HepG2 (cell line): ENCODE measurements at places on chromosomes 3 and 15.
A peak's percentile ranks its signal among the peaks of the same experiment; 100 is the strongest.

- no peaks in the 10 kb centered on the region for H3K36me3 ChIP-seq
- H3K4me1 ChIP-seq = peaks cover 1% of the 10 kb centered on the region
- no peak overlapping the region for H3K27ac ChIP-seq
- no peaks in the 10 kb centered on the region; the same call in 2 of the 3 replicates for H3K27me3 ChIP-seq
- no peak for DNase-seq
- H3K4me3 ChIP-seq = no peak overlapping the region
These were observed 172.9 kb downstream of the ADAMTS9 start for GRCh38 chr3:64514889-64515288.

GRCh38 chr3:12155264-12155663, 3.4 kb downstream of the TIMP4 start:
- H3K4me1 ChIP-seq = peaks cover 30% of the 10 kb centered on the region
- no peak overlapping the region for H3K27ac ChIP-seq
- no peak for DNase-seq
- H3K4me3 ChIP-seq = no peak overlapping the region
- H3K27me3 ChIP-seq = peaks cover 42% of the 10 kb centered on the region

GRCh38 chr15:70853973-70854665, at the start of gene LARP6:
Gene LARP6 (minus strand): TSS chr15:70854157. CDS start chr15:70854088, 69 bp downstream.
- no peak for DNase-seq
- no peaks in the 10 kb centered on the region; the same call in 1 of the 2 replicates for H3K27me3 ChIP-seq
- H3K36me3 ChIP-seq = no peaks in the 10 kb centered on the region
- no peak within 1 kb of the TSS for H3K27ac ChIP-seq
- peaks cover 20% of the 10 kb centered on the region for H3K4me1 ChIP-seq

DNA sequence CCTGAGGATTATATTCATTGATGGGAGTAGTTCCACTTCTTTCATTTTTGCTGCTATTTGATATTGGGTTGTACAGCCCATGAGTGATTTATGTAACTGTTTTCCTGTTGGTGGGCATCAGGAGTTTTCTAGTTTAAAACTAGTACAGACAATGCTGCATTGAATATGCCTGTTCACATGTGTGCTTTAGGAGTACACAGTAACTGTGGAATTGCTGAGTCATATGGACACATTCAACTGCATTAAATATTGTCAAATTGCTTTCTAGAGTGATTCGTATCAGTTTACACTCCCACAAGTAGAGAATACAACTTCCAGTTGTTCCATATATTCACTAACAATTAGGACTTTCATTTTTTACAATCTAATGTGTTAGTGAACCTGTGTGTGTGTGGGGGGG, 59.8 kb upstream of the THSD4 start:
- no peaks in the 10 kb centered on the region for H3K4me1 ChIP-seq
- no peak overlapping the region for H3K4me3 ChIP-seq
- no peak for DNase-seq
- H3K27ac ChIP-seq = no peak overlapping the region
- no peaks in the 10 kb centered on the region for H3K27me3 ChIP-seq

GRCh38 chr3:73521734-73522336, 102.9 kb downstream of the PDZRN3 start:
- H3K27me3 ChIP-seq = no peaks in the 10 kb centered on the region
- H3K27ac ChIP-seq = no peak overlapping the region
- DNase-seq = no peak
- no peaks in the 10 kb centered on the region for H3K4me1 ChIP-seq
- H3K36me3 ChIP-seq = no peaks in the 10 kb centered on the region

GRCh38 chr3:31226346-31226745, 306.4 kb upstream of the STT3B start:
- H3K4me3 ChIP-seq = no peak overlapping the region
- no peaks in the 10 kb centered on the region for H3K4me1 ChIP-seq
- H3K36me3 ChIP-seq = no peaks in the 10 kb centered on the region

DNA sequence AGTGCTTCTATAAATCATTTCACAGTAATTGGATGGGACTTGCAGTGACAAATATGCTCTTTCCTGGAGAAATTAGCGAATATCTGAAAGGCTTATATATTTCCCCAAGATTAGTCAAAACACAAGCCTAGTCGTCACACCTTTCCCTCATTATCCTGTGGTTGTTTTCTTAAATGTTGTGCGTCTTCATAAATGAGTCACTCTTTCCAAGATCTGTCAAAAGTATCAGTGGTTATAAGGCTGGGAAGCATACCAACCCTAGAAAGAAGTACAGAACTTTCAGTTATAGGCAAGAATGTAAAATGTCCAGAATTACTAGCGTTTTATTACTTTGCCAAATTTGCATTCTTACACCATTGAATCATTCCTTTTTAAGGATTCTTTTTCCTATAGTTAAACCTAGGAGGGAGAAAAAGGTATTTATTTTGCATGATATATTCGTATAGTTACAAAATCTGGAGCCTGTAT, 33.6 kb downstream of the TMEM212 start:
- no peaks in the 10 kb centered on the region for H3K27me3 ChIP-seq
- no peaks in the 10 kb centered on the region for H3K36me3 ChIP-seq
- peaks cover 72% of the 10 kb centered on the region for H3K4me1 ChIP-seq
- DNase-seq = no peak
- H3K27ac ChIP-seq = no peak overlapping the region

DNA sequence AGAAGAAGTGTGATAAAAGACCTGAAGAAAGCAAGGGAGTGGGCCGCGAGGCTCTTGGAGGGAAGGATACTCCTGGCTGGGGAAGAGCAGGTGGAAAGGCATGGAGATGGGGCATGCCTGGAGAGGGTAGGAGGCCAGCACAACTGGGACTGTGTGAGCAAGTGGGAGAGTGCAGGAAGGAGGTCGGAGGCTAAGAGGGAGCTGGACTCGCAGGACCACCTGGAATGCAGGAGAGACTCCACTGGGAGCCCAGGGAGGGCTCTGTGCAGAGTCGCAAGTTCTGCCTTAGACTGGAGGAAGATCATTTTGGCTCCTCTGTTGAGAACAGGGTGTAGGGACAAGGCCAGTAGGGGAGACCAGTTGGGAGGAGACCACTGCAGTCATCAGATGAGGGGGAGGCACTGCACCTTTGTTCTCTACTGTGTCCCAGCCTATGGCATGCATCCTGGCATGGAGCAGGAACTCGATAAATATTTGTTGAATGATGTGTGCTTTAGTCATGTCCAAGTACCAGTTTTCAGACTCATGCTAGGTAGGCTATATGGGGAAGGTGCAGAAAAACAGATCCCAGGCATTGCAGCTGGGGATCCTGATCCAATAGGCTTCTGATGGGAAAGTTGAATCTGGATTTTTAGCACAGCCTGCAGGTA, 13.7 kb downstream of the FAM107A start:
- no peaks in the 10 kb centered on the region for H3K27me3 ChIP-seq
- no peak overlapping the region for H3K27ac ChIP-seq
- H3K36me3 ChIP-seq = no peaks in the 10 kb centered on the region
- H3K4me1 ChIP-seq = peaks cover 62% of the 10 kb centered on the region

- no peaks in the 10 kb centered on the region for H3K36me3 ChIP-seq
- DNase-seq = no peak
- H3K4me3 ChIP-seq = no peak overlapping the region
- no peaks in the 10 kb centered on the region for H3K4me1 ChIP-seq
- no peaks in the 10 kb centered on the region for H3K27me3 ChIP-seq
These were observed 144.2 kb downstream of the LRTM1 start for GRCh38 chr3:54783611-54784010.

GRCh38 chr15:65189102-65189740, 4.1 kb upstream of the CLPX start:
- peak; percentile 54 for DNase-seq
- no peaks in the 10 kb centered on the region for H3K36me3 ChIP-seq
- no peak overlapping the region for H3K4me3 ChIP-seq
- H3K27ac ChIP-seq = no peak overlapping the region
- H3K4me1 ChIP-seq = peaks cover 33% of the 10 kb centered on the region; the same call in 1 of the 2 replicates

GRCh38 chr3:67624687-67625086, 29.7 kb downstream of the SUCLG2 start:
- H3K4me1 ChIP-seq = peaks cover 15% of the 10 kb centered on the region; the same call in 1 of the 2 replicates
- no peaks in the 10 kb centered on the region for H3K27me3 ChIP-seq
- H3K27ac ChIP-seq = no peak overlapping the region
- no peaks in the 10 kb centered on the region for H3K36me3 ChIP-seq

GRCh38 chr3:144496141-144496835, 524.7 kb downstream of the DIPK2A start:
- no peak overlapping the region for H3K4me3 ChIP-seq
- no peak for DNase-seq
- H3K4me1 ChIP-seq = no peaks in the 10 kb centered on the region
- no peak overlapping the region for H3K27ac ChIP-seq

DNA sequence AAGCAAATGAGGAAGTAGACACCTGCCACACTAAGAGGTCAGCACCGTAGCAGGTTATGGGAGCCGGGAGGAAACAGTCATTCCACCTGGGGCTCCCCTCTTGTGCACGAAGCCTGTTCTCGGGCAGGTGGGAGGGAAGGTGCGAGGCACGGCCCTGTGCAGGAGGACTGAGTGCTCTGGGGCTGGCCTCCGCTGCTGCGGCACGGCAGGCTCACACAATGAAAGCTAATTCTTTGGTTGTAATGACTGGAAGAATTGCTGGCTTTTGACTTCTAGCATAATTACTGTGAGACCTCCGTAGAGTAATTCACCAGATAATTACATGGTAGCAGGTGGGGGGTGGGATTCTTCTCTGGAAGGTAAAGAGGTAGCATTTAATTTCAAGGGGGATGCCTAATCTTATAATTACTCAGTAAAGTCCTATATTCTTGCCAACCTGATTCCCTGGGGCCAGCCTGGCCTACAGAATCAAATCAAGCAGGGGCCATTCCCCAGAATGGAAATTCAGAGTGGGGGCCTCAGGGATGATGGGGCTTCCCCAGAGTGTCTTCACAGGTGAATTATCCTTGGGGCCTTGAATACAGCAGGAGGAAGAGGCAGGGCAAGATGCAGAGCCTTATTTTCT, 129.1 kb downstream of the TPRA1 start:
- H3K36me3 ChIP-seq = no peaks in the 10 kb centered on the region
- H3K27me3 ChIP-seq = peaks cover 35% of the 10 kb centered on the region; the same call in 2 of the 3 replicates
- no peak overlapping the region for H3K4me3 ChIP-seq
- H3K4me1 ChIP-seq = no peaks in the 10 kb centered on the region

GRCh38 chr15:74783808-74784175, 1.9 kb downstream of the CSK start:
- DNase-seq = no peak
- H3K27me3 ChIP-seq = no peaks in the 10 kb centered on the region
- H3K27ac ChIP-seq = peak overlapping the region; percentile 19
- peaks cover 69% of the 10 kb centered on the region for H3K4me1 ChIP-seq
- peaks cover 15% of the 10 kb centered on the region; the same call in 1 of the 3 replicates for H3K36me3 ChIP-seq

DNA sequence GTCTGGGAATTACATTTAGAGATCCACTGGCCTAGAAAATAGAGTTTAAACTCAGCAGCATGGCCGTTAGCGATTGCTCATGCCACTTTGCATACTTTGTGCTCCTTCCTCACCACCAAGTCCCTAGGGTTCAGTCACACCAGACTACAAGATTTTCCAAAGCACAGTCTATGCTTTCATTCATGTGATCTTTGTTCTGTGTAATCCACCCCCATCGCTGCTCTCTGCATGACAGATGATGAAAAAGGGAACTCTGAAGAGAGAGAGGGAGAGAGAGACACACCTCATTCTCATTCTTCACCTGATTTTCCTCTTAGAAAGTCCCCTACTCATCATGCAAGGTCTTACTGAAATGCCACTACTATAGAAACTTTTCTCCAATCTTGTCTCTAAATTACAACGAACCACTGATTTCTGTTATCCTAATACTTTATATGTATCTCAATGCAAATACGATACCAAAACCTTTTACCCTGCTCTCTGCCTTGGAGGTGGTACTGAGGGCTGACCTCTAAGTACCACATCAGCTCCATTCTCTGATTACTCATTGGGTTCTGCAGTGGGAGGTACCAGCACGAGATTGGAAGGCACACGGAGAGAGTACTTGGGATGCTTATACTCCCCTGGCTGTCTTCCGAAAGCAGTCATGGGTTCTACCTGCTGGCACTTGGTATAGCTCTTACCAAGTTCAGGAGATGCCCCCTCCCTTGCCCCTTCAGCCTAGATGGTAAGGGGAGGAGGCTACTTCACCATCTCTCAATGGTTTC, 1.1 kb upstream of the PARP15 start:
- peaks cover 26% of the 10 kb centered on the region for H3K4me1 ChIP-seq
- H3K27me3 ChIP-seq = no peaks in the 10 kb centered on the region
- no peaks in the 10 kb centered on the region for H3K36me3 ChIP-seq
- no peak overlapping the region for H3K4me3 ChIP-seq

GRCh38 chr3:23232016-23232415, 28.9 kb downstream of the UBE2E2 start:
- H3K27ac ChIP-seq = no peak overlapping the region
- no peak overlapping the region for H3K4me3 ChIP-seq
- DNase-seq = no peak
- H3K27me3 ChIP-seq = no peaks in the 10 kb centered on the region

- no peak overlapping the region for H3K27ac ChIP-seq
- no peak for DNase-seq
- peaks cover 24% of the 10 kb centered on the region for H3K4me1 ChIP-seq
These were observed 228.0 kb downstream of the XXYLT1 start for GRCh38 chr3:195042743-195043606.

DNA sequence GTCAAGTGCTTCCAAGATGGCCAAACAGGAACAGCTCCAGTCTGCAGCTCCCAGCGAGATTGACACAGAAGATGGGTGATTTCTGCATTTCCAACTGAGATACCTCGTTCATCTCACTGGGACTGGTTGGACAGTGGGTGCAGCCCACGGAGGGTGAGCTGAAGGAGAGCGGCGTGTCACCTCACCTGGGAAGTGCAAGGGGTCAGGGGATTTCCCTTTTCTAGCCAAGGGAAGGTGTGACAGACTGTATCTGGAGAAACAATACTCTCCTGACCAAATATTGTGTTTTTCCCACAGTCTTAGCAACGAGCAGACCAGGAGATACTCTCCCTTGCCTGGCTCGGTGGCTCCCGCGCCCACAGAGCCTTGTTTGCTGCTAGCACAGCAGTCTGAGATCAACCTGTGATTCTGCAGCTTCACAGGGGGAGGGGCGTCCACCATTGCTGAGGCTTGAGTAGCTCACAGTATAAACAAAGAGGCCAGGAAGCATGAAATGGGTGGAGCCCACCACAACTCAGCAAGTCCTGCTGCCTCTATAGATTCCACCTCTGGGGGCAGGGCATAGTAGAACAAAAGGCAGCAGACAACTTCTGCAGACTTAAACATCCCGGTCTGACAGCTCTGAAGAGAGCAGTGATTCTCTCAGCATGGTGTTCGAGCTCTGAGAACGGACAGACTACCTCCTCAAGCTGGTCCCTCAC, 293.5 kb upstream of the SUCLG2 start:
- peak; percentile 70 for DNase-seq
- H3K4me1 ChIP-seq = peaks cover 13% of the 10 kb centered on the region; the same call in 1 of the 2 replicates
- H3K4me3 ChIP-seq = peak overlapping the region; percentile 26; the same call in 1 of the 2 replicates

DNA sequence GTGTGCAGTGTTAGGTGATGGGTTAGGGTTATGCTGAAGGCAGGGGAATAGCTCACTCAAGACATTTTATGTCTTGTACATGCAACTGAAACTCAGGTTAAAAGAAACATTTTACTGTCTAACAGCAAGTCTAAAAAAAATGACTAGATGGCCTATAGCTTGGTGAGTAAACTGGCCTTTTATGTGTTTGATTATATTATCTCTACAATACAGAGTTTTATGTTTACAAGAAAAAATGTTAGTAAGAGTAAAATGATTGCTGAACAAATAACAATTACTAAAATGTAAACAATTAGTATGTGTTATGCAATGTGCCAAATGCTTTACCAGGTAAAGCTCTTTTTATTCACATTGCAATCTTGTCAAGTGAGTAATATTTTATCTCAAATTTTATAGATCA, 1039.6 kb downstream of the ROBO2 start:
- no peaks in the 10 kb centered on the region; the same call in 2 of the 3 replicates for H3K27me3 ChIP-seq
- H3K27ac ChIP-seq = no peak overlapping the region
- no peak overlapping the region for H3K4me3 ChIP-seq
- no peak for DNase-seq

- H3K27me3 ChIP-seq = no peaks in the 10 kb centered on the region
- no peak for DNase-seq
- no peak overlapping the region for H3K4me3 ChIP-seq
- no peak overlapping the region for H3K27ac ChIP-seq
These were observed 66.3 kb upstream of the NAALADL2 start for GRCh38 chr3:174792864-174793263.
